Stimulated activated CD4-positive, alpha-beta T cell treated with anti-CD3 and anti-CD28 coated beads, Interleukin-2, amount 100 ng/mL, for 4 hours (primary cell): ENCODE measurements at places on chromosomes 5 and 9.

- no peak for DNase-seq
Measured at GRCh38 chr5:32687499-32687831, 23.7 kb upstream of the NPR3 start.

GRCh38 chr9:100761276-100761802 lies 183.5 kb downstream of the CAVIN4 start:
- DNase-seq, result no peak

GRCh38 chr9:122392284-122392683 lies 21.5 kb downstream of the PTGS1 start:
- DNase-seq, result no peak

- DNase-seq, result no peak
Measured at GRCh38 chr5:61631438-61631941, 299.4 kb downstream of the ZSWIM6 start.

DNA sequence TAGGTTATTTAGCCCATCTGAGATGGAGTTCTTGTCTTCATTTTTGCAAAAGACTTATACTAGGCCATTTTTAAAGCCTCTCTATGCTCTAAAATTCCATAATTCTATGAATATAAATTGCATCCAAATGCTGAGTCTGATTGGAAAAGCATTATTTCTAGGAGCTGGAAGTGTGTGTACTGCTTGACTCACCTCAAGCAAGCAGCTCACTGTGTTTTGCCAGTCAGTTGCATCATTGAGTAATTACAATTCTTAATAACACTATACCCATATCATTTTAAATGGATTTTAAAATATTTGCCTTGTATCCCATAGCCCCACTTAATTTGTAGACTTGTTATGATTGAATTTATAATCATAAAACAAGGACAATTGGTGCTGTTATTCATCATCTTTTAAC lies 161.0 kb downstream of the PAM start:
- no peak for DNase-seq

- DNase-seq, result no peak
Measured at GRCh38 chr9:11933926-11934325, 759.3 kb upstream of the TYRP1 start.

GRCh38 chr5:135344349-135344748 lies 54.7 kb downstream of the MACROH2A1 start:
- DNase-seq, result no peak

GRCh38 chr9:125586172-125586511 lies 120.9 kb downstream of the MAPKAP1 start:
- no peak for DNase-seq

DNA sequence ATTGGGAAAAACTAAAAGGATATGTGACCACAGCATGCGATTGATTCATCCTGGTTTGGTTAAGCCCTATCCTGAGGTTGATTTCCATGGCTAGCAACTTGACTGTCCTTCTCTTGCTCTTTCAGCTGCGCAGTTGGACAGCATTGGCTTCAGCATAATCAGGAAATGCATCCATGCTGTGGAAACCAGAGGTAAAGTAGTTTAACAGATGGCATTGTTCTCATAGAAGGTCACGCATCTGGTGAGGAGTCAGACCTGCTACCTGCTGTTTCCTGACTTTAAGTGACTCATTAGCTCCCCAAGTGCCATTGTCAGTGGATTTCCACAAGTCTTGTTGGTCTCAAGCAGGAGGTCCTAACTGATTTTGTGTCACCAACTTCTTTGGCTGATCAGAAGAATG lies 266.9 kb downstream of the ARHGAP26 start:
- no peak for DNase-seq

GRCh38 chr5:174148721-174149120 lies 103.2 kb downstream of the NSG2 start:
- DNase-seq, result no peak

GRCh38 chr9:126275386-126276001 lies 51.1 kb upstream of the MVB12B start:
- DNase-seq, result no peak

DNA sequence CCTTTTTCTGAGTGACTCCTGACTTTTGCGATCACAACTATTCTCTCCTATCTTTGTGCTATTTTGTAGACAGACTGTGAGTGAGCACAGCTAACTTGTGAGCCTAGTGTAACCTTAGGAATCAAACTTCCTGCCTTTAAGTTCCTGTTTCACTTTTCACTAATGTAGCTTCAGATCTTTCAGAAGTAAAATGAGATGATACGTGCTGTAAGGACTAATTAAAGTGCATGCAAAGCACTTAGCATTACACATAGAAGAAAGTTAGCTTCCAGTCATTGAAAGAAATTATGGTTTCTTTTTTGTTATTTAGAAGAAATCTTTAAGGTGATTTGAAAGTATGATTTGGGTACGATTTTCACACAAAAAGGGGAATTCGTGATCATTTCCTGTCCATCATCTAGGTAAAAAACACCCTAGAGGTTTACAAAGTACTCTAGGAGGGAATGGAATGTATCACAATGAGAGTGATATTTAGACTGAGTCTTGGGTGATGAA lies 122.7 kb downstream of the ST8SIA4 start:
- no peak for DNase-seq

- DNase-seq, result no peak
Measured at GRCh38 chr5:90356622-90357021, 52.9 kb downstream of the CETN3 start.

DNA sequence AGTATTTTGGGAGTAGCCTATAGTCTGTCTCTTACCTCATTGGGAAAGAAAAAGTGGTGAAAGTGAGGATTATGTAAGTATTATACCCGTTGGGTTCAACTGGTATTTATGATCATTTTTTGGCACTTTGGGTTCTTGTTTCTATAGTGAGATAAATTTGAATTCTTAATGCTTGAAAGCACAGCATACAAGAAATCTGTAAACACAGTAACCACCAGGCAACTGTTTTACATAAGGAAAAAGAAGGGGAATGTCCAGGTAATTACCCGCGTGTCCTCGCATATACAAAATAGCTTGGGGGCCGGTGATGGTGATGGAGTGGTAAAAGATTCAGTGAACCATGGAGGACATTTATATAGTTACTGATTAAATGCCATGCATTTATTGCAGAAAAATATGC lies 60.5 kb downstream of the BASP1 start:
- no peak for DNase-seq

DNA sequence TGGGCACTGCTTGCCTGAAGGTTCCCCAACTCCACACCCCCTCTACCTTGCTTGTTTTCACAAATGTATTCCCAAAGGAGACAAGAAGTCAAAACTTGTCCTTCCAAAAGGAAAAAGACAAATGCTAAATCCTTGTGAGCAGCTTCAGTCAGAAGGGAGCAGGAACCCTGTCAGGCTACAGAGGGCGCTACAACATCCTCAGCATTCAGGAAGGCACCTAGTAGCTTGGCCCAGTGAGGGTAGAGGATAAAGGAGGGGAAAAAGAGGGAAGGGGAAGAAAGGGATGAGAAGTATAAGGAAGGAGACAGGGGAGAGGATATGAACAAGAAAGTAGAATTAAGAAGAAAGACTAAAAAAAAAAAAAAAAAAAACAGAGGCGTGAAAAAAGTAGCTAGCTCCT lies 97.5 kb downstream of the MLLT3 start:
- DNase-seq, result no peak

GRCh38 chr5:129836321-129836720 lies 67.9 kb upstream of the CHSY3 start:
- DNase-seq, result no peak

- DNase-seq, result no peak
Measured at GRCh38 chr5:76415855-76416254, 12.8 kb downstream of the IQGAP2 start.

DNA sequence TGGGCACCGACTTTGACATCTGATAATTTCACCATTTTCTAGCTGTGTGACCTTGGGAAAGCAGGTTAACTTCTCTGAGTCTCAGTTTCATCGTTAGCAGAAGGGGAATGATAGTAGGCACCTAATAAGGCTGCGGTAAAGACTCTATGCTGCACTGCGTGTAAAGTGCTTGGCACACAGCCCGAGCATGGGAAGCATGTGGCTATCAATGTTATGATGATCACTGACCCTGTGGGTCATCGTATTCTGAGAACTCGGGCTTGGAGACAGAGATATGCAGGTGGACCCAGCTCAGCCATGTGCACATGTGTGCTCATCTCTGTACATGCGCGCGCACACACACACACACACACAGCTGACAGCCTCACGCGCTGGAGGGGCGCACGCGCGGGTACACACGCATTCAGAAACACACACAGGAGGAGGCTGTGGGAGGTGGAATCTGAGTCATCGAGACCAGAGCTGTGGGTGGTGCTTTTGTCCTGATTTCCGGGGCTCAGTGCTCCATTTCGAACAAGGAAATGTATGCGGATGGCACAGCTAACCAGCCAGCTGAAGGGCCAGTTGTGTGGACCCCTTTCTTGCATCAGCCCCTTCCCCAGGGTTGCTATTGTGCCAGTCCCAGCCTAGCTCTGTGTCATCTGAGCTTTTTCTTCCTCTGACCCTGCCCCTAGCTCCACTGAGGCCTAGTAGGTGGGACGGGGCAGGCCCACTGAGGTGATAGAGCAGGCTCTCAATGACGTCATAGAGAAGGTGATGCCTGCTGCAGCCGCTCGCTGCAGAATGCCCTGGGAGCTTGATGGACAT lies 11.1 kb upstream of the ARAP3 start:
- DNase-seq, result peak; percentile 79

DNA sequence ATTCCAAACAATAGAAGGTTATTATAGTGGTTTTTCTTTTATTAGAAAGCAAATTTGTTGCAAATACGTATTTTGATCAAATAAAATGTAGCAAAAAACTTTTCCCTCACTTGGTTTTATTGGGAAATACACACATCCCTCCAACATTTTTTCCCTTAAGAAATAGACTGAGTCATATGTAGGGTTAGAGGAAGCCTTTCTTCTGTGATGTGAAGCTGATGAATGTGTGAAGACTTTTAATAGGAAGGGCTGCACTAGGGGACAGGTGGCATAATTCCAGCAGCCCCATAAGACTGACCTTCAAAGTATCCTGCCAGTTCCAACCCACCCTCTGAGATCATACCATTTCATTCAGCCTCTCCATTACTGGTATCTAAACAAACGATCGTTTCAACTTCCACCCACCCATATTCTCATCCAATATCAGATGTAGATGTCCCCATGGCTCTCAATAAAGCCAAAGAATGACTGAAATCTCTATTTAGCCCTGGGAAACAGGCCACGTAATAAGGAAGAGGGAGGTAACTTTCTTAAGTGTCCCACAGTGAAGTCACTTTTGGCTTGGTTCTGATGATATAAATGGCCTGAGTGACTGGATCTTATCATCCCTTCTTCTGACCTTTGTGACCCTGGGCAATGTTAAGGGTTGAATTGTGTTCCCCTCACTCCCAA lies 64.7 kb upstream of the LPAR1 start:
- DNase-seq, result no peak

GRCh38 chr5:33501899-33502298 lies 61.1 kb downstream of the TARS1 start:
- no peak for DNase-seq

DNA sequence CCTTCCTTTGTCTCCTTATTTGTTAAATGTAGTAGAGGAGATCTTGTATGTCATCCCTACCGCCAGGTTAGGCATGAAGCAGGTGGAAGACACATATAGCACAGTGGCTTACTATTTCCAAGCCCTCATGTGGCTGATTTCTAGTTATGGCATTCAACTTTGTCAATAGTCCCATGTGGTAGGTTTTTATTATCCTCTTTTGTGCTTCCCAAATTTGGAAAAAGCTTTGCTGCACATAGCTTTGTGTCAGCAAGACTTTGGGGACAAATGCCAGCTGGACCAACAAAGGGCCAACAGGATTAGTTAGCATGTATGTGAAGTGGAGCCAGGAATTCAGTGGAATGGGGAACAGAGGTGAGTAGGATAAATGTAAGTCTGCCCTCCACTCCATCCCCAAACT lies 276.3 kb downstream of the PSAT1 start:
- no peak for DNase-seq

GRCh38 chr5:102554728-102555127 lies 55.9 kb upstream of the SLCO6A1 start:
- no peak for DNase-seq

DNA sequence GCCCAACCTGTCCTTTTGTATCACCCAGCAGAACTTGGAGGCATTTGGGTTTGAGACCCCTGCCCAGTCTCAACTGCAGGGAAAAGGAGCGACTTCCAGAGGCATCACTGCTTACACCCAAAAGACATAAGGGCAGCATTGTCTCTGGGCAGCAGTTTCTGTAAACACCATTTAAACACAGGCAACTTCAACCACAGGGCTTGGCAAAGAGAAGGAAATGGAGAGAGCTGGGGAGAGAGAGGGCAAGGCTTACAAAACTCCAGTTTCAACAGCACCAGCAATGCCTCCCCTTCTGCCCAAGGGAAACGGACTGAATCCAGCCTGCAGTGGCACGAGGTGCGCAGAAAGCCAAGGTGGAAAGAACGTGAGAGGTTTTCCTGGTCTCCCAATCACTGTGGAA lies 147.6 kb downstream of the ROR2 start:
- no peak for DNase-seq

- peak; percentile 35 for DNase-seq
Measured at GRCh38 chr5:142235050-142235797, 89.6 kb downstream of the SPRY4 start.

DNA sequence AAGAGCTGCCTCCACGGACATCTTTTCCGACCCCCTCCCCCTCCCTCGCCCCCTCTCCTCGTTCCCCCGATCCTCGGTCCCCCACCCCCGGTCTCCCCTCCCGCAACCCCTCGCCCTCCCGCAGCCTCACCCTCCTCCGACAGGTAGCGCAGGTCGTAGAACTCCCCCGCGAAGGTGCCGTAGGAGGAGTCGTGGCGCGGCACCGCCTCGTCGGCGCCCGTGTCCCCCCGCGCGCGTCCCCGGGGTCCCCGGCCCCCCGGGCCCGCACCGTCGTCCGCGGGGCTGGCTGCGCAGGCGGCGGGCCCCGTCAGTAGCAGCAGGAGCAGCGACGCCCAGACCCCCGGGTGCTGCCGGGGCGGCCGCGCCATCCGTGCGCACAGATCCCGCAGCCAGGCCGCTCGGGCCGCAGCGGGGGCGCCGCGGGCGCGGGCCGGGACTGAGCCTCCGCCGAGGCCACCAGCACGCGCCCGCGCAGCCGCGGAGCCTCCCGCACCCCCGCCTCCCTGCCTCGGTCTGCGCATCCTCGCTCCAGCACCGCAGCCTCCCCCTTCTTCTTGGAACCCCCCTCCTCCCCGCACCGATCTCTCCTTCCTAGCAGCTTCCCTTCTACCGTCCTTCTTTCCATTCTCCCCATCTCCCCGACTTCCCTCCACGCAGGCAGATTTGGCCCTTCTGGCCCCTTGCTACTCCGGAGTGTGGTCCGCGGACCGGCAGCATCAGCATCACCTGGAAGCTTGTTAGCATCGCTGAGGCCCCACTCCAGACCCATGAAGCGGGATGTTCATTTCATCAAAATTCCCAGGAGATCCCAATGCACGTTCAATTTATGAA lies at the start of gene FRRS1L:
Gene FRRS1L (minus strand): TSS at position 479 of the 831 bp plus-strand sequence. CDS start 111 bp downstream, at position 368.
- DNase-seq, result no peak
